ENCODE measurements at places on chromosomes 5 and 9.
A peak's percentile ranks its signal among the peaks of the same experiment; 100 is the strongest.

DNA sequence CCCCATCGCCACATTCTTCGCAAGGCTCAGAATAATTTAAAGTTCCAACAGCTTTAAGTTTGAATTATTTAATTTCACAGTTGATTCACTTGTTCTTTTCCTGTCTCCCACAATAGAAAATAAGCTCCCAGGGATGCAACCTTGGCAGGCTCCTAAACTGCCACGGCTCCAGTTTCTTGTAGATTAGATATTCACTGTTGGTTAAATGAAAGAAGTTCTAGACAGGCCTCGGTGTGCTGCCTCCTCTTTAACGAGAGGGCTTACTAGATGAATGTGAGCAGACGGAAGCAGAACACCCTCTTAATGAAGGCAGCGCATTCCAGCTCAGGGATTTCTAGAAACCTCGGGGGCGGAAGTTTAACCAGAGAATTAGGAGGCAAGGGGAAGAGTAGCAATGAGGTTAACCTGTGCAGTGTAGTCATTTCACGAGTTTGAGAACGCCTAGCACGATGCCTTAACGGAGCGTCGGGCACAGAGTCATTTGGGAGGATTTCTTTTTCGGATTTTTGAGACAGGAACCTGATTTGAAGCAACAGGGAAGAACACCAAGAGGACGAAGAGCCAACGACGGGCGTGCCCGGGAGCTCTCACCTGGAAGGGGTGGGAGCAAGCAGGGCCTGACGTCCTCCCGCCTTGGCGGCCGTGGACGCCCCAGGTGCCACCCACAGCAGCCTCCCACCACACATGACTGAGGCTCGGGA, 637 bp upstream of the SMC5 start:
- DNase-seq, result peak; percentile 77

DNA sequence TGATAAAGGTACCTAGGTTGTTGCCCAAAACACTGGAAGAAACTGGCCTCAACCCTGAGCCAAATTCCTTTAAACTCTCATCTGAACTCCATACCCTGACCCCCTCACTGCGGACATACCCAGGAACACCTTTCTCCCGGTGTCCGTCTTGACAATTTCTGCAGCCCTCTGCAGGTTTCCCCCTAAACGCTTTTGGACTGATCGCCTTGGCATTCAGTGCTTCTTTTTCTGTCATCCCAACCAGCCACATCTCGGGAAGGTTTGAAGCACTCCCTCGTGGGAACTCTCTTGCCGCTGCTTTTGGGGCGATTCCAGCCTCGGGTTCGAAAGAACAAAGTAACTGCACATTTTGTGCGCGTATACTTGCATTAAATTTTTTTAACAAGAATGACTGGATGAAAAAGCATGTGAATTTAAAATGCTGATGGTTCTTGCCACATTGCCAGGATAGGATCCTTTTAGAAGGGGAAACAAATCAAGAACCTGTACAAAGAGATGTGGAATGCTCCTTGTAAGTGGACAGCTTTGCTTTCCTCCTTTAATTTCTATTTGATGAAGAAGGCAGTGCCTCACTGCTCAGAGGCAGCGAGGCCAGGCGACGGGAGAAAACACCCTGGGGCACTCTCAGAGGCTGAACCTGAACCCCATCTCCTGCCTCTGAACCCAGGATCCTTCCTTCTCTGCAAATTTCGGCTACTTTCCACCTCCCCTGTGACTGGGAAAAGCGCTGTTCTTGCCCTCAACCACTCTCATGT, 615 bp downstream of the PSMD5 start:
- DNase-seq, result no peak

- DNase-seq, result peak; percentile 48
Observed at GRCh38 chr5:16178745-16179372, 732 bp downstream of the MARCHF11 start.

DNA sequence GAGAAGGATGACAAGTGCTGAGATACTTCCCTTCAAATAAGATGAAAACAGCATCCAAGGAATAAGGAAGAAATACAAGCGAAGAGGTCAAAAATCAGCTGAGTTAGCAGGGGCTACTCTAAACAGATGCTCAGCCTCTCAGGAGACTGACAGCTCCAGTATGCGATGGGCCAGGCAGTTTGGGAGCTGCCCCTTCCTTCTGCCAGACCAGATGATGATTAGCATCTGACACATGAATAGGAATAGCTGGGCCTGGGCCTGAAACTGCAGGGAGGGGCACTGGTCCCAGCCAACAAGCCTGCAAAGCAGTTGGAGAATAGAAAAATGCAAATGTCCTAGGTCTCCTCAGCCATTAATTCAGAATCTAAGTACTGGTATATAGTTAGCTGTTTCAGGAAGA, 13.1 kb upstream of the MAP3K1 start:
- DNase-seq, result no peak

DNA sequence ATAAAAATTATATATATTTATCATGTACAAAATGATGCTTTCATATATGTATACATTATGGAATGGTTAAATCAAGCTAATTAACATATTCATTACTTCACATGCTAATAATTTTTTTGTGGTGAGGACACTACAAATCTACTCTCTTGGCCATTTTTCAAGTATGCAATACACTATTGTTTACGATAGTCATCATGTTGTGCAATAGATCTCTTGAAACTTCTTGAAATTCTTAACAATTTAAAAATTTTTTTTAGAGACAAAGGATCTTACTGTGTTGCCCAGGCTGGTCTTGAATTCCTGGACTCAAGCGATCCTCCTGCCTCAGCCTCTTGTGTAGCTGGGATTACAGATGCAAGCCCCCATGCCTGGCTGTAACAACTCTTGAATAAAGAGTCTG, 45.2 kb upstream of the SHOC1 start:
- no peak for DNase-seq

DNA sequence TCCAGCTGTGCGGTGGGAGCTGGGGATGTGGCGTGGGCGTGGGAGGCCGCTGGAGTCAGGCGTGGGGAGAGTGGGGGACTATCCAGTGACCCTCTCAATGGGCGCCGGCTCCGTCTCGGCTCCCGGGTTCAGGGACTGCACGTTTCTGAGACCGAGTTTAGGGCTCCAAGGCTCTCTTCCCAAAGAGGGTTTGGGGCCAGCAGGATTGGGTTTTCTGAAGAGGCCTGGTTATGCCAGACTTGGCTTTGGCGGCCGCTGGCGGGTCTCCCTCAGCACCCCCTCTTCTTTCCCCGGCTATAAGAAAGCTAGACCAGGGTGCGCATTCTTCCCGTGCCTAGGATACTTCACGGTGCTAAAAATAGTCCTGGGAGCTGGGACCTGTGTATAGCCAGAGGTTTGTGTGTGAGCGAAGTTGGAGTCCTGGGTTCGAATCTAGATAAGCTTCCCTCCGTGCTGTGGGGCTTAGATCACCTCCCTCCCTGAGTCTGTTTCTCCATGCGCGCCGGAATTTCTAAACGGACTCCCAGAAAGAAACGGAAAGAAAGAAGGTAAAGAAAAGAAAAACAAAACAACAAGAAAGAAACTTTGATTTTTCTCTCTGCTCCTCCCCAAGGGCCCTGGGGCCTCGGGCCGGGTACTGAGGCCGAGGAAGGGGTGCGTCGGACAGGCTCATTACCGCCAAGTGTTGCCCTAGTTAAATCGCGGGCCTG, 5.0 kb downstream of the HAND1 start:
- DNase-seq, result no peak

- DNase-seq, result no peak
Observed at GRCh38 chr5:63961125-63961597, 1.1 kb downstream of the HTR1A start.

- no peak for DNase-seq
Observed at GRCh38 chr9:113578279-113578865, 114.8 kb downstream of the RGS3 start.

DNA sequence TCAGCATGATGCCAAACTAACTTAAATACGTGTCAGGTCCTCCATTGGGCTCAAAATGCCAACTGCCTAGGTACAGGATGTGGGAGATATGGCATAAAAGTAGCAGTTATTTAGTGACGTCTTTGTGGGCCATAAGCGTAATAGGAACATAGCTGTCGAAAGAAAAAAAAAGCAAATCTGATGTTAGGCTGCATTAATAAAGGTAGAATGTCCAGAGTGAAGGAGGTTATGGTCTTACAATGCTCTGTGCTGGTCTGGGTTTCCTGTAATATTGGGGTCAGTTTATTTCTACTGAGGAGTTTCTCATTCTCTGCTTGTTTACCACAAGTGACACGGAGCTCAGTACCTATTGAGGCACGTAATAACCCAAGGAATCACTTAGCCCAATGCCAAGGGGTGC, 33.4 kb upstream of the SYNPO start:
- no peak for DNase-seq

GRCh38 chr5:133017964-133018363, 8.4 kb downstream of the ZCCHC10 start:
- DNase-seq, result no peak

DNA sequence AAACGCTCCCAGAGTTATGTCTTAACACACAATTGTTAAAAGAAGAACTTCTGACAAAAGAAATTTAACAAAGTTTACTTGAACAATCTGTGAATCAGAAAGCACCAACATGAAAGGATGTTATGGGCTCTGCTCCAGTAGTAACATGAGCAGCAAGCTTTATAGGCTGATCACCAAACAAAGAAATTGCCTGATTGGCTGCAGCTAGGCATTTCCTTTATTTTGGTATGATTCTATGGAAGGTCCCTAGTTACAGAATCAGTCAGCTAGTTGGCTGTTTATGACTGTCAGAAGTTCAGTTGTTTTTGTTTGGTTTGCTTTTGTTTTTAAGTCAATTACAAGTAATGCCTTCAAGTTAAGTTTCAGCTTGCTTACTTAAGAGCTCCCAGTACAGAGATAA, 102.4 kb upstream of the SMC2 start:
- DNase-seq, result no peak

- peak; percentile 33 for DNase-seq
Observed at GRCh38 chr5:41925555-41925951, 472 bp downstream of the FBXO4 start.

DNA sequence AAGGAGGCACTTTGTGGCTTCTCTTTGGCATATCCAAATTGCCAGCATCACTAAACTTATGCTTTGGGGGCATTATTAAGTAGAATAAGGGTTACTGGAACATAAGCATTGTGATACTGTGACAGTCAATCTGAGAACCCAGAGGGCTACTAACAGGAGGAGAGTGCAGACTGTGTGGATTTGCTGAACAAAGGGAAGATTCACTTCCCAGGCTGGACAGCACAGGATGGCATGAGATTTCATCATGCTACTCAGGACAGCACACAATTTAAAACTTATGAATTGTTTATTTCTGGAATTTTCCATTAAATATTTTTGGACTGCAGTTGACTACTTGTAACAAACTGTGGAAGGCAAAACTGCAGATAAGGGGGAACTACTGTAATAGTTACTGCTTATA, 212.5 kb downstream of the TMC1 start:
- DNase-seq, result no peak

DNA sequence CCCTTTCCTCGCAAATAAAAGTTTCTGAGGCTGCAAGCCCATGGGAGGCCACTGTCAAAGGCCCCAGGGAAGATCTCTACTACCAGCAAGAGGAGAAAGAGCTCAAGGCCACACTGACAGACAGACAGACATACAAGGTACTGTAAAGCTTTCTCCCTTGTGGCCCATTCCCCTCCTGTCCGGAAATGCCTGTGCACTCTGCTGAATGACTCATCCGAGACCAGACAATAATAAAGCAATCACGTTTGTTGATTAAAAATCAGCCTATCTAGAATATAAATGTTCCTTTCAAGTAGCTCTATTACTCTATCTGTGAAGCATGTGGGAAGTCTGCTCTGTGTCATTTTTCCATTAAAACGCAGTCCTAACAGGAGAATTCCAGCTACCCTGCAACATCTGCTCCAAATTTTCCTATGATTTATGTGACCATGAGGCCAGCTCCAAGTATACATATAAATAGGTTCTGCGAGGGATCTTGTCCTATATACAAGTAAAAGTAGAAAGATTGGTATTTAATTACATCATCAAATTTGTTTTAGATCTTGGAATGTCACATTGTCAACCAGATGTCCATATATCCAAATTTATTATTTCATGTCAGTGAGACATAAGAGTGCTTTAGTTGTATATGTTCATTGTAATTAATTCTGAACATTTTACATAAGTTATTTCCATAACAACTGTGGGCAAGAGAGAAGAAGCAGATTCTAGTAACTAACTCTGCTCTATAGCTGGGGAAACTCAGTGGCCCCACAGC, 34.7 kb upstream of the TGFBI start:
- no peak for DNase-seq

GRCh38 chr5:133846478-133847226, 121.8 kb downstream of the C5orf15 start:
- no peak for DNase-seq

- DNase-seq, result no peak
Observed at GRCh38 chr5:54993318-54993717, 7.9 kb upstream of the ESM1 start.

DNA sequence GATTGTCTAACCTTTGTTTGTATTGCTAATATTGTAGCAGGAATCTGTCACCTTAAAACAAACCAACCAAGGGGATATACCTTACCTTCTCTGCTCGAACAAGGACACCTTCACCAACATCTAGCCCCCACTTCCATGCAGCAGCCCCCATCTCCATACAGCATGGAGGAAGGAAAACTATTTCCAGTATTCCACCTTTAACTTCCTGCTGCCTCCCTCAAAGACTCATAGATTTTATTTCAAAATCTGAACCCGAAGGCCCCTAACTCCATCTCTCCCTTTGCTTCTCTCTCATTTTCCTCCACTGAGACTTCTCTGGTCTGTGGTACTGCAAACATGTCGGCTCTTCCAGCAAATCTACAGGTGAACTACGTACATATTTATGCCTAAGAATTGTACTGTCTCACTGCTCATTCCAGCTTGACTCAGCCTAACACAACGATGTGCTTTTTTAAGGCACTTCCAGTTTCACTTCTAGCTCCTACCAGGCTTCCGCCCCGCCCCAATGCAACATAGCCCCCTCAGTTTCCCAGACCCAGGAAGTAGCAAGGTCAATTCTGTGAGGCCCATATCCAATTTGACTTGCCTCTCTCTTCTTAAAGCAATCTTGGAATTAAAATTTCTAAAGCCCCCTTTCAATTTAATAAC, 70.7 kb upstream of the RNF38 start:
- no peak for DNase-seq

DNA sequence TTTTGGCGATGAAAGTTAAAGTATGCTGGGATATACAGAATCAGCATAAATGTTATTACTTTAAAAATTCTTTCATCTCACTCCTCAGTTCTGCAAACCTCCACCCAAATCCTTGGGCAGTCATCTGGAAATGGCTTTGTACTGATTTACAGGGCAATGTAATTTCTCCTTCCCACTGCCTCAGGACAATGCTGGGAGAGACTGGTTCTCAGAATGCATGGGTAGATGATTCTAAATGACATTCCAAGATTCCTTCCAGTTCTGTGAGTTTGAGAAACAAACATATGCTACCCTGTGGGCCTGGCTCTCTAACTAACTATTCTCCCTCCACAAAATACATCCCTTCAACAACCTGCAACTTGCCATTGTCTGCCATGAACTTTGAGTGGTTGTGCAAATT, 7.5 kb upstream of the PSAT1 start:
- DNase-seq, result no peak

- no peak for DNase-seq
Observed at GRCh38 chr5:39447968-39448367, 23.2 kb upstream of the DAB2 start.

DNA sequence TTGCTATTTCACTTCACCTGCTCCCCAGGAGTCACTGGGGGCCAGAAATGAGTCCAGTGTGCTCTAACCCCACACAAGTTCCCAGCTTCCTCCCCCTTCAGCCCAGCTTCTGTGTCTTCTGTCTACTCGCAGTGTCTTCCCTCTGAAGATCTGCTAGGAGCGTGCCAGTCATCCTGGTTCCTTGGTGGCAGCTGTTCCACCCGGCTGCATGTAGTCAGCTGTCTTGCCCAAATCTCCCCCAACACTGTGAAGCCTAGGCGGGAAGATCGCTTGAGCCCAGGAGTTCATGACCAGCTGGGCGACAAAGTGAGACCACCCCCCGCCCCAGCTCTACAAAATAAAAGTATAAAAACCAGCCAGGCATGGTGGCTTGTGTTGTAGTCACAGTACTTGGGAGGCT, 154.0 kb downstream of the GDNF start:
- no peak for DNase-seq
